HuH-7 (cell line): ENCODE measurements at places on chromosomes 6 and 20.

- no peak for DNase-seq
These were observed 35.2 kb upstream of the CLDN20 start for GRCh38 chr6:155228546-155229166.

- no peak for DNase-seq
These were observed 123.4 kb downstream of the LY86 start for GRCh38 chr6:6711832-6712448.

DNA sequence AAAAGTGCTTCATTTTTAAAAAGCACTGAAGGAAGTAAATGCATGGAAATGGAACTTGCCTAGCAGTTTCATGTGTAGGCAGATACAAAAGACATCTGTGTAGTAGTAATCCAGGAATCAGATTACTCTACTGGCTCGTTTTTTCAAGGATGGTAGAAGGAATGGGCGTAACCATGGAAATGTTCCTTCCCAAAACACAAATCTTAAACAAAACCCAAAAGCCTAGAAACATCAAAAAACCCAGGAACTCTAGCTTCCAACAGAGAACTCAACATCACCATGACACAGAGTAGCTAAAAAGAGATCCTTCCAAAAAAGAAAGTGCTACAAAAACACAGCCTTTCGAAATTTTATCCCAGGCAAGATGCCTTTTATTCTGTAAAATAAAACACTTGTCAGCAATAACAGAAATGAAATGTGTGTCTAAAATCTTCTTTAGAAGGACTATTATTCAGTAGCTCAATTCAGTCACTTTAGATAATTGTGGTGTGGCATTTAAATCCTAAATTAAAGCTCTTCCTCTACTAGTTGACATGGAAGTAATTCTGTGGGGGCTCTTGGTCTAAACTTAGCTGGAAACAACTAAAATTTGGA is 81.7 kb downstream of the FAM217A start:
- no peak for DNase-seq

- no peak for DNase-seq
These were observed 3.6 kb upstream of the FOXC1 start for GRCh38 chr6:1605893-1606779.

DNA sequence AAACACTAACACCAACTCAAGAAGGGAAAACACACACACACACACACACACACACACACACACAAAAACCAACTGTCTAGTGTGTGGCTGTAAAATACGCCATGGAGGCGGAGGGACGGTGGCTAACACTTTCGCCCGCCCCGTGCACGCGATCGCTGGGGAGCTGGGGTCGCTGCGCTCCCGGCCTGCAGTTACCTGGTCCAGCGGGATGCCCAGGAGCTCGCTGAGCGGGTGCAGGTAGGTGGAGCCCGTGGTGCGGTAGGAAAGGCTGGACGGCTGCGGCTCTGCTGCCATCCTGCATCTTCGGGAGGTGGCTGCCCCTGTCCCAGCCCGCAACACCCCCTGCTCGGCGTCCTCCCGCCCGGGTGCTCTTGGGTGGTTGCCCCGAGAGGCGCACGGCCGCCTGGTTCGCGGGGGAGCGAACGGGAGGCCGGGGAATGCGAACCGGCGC is 303 bp downstream of the MBOAT1 start:
- peak; percentile 50 for DNase-seq

DNA sequence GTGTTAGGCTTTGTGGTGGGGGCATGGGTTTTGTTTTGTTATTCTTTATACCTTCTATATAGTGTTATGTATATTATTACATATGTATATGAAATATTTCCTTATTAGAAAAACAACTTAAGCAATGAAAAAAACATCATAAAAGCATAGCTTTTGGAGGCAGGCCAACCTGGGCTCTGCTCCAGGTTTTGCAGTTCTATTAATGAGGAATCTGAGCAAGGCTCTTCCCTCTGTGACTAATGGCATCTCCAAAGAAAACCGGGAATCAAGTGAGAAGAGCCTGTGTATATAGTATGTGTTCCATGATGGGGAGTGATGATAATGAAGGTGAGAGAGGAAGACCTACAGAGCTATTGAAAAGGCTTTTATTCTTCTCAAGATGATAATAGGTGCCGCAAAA is 291.1 kb downstream of the CLIC5 start:
- DNase-seq, result no peak

DNA sequence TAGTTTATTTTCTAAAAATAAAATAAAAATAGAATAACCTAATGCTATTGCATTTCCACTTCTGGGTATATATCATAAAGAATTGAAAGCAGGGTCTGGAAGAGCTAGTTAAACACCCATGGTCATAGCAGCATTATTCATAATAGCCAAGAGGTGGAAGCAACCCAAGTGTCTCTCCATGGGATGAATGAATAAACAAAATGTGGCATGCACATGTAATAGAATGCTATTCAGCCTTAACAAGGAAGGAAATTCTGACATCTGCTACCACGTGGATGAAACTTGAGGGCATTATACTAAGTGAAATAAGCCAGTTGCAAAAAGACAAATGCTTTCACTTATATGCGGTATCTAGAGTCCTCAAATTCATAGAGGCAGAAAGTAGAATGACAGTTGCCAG is 130.8 kb downstream of the TIAM2 start:
- no peak for DNase-seq

DNA sequence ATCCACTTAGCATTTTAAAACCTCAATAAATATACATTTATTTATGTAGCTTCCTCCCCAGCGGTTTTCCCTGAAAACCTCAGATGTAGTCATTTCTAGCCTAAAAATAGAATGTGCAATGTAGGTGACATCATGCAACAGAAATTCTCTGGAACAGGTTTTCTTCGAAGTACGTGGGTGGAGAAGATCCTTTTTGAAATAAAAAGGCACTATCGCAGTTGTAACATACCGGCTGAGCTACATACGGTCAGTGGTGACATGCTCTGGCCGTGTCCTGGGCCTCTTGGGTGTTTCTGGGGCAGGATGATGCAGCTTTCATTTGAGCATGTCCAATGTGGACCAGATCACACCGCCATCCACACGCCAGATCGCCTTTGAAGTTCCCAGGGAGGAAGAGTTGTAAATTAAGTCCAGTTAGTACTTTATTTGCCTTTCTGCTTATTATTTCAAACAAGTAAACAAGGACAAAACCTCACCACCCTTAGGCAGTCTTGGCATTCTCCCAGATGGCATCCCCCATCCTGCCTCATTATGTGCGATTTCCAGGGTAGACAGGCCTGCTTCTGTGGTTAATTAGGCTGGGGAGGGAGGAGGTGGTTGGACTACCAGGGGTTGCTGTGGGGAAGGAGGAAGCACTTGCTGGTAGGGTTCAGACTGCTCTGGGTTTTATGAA is 109.5 kb upstream of the CLDN20 start:
- DNase-seq, result no peak
